Caki2 (cell line): ENCODE measurements at places on chromosomes 13 and 19. TPM values are rescaled to one million over a fixed set of nuclear protein-coding genes. Genes with fewer than 3 reads are reported as not detected.
A peak's percentile ranks its signal among the peaks of the same experiment; 100 is the strongest.

DNA sequence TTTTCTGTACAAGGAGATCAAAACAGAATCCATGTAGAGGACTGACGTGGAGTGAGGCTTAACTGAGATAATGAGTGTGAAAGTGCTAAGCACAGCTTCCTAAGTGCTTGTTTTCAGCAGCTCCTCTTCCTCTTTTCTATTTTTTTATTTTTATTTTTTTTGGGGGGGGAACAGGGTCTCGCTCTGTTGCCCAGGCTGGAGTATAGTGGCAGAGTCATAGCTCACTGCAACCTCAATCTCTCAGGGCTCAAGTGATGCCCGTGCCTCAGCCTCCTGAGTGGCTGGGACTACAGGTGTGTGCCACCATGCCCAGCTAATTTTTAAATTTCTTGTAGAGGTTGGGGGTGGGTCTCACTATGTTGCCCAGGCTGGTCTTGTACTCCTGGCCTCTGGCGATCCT lies 5.6 kb upstream of the FOSB start:
- no peak for DNase-seq

DNA sequence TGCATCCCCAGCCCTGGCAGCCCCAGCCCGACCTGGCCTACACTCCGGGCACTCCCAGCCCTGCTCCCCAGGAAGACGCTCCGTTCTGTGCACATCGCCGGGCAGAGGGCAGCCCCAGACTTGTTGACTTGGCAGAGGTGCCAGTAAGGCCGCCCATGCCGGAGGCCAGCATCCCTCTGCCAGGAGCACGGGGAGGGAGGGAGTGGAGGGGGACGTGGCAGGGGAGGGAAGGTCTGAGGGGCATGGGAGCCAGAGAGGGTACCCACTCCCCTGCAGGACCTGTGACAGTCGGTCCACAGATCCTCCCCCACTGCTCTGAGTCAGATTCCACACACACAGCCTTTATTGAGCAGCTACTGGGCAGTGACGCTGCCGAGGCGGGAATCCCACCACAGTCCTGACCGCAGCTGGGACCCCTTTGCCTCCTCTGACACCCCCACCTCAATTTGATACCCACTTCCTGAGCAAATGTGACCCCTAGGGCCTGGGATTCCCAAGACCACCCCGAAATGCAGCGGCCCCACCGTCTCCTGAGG lies 1.9 kb upstream of the NKPD1 start:
- DNase-seq = no peak

DNA sequence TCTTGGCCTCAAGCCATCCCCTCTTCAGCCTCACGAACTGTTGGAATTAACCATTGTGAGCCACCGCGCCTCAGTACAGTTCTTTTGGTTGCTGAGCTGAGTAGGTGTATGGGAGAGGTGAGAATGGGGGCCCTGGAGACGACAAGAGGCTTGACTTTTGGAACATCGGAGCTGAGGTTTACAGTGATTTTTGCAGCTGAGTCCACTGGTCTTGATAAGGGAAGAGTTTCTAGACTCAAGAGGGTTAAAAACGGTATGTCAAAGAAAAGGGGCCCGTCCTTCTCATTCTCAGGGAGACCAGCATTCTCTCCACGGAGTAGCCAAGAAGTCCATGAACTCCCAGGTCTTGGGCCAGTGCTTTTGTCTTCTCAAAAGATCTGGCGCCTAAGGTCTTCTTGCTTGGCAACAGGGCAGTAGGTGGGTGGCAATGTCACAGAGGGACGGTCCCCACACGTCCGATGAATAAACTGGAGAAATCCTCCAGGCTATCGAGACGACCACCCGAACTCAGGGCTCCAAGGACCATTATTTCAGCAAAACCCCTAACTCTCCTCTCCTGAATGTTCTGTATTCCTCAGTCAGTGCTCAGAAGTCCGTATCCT lies 6.4 kb upstream of the QTRT1 start:
- DNase-seq = no peak

DNA sequence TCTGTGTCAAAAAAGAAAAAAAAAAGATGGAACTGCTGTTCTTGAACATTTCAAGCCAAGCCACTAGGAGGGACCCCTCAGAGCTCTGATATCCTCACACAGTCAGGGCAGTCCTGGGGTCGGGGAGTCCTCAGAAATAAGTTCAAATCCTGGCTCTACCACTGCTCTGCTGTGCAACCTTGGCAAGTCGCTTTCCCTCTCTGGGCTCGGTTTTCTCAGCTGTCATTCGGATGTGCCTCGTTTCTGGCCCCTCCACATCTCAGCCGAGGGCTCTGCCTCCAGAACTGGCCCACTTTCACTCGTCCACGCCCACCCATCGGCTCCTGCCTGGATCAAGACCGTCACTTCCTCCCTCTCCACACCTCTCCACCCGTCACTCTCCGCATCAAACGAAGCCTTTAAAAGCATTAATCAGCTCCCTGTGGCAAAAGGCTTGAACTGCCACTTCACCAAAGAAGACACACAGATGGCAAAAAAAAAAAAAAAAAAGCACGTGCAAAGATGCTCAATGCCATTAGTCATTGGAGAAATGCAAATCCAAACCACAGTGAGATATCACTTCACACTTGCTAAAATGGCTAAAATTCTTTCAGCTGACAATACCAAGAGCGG lies 7.4 kb upstream of the ZNRF4 start:
- peak; percentile 13 for DNase-seq

- no peak for DNase-seq
Measured at GRCh38 chr19:12899891-12900518, 9.0 kb downstream of the GCDH start.

The SERPINE3 gene
- total RNA-seq = not detected in 2 replicates

The ILF3 gene
- total RNA-seq = 168 and 223 TPM in 2 replicates

- no peak for DNase-seq
Measured at GRCh38 chr13:67148161-67148571, 82.0 kb downstream of the PCDH9 start.

DNA sequence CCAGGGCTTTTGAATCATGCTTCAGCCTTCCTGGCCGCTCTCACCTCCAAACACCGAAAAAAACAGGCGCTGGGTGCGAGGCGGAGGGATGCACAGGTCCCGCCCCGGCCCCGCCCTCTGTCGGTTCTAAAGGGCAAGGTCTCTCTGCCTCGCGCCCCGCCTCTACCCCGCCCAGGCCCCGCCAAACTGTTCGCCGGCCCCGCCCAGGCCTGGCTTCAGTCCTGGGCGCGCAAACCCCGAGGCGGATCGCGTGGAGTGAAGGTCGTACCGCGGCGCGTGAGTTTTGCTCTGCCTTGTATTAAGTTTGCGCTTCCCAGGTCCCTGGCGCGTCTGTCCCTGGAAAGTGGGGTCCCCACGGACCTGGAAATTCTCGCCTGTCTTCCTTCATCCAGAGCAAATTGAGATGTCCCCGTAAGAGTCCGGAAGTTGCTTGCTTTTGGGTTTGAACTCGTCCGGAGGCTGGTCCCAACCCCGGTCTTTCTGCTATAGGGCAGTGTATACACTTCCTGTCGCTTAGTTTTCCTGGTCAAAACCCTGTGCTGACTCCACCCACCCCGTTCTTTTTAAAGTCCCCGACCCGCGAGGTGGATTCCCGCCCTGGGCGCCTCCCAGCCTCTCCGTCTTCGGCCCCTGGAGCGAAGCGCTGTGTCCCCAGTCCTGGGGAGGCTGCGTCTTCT lies 8.4 kb downstream of the ZNF808 start:
- no peak for DNase-seq

The CD70 gene
- 274 and 291 TPM in 2 replicates for total RNA-seq

The SH2D3A gene
- 12.9 and 22.1 TPM in 2 replicates for total RNA-seq

GRCh38 chr13:48708764-48709163 lies 55.0 kb downstream of the CYSLTR2 start:
- DNase-seq = no peak

The GSX1 gene
- total RNA-seq = not detected in 2 replicates

The IZUMO1 gene
- total RNA-seq = 2.4 TPM in 1 of 2 replicates, not detected in the other

- DNase-seq = peak; percentile 11
Measured at GRCh38 chr13:76696370-76696769, 189.8 kb downstream of the KCTD12 start.

The CYP4F2 gene
- total RNA-seq = not detected in 2 replicates

The PRTN3 gene
- total RNA-seq = 0.14 TPM in 1 of 2 replicates, not detected in the other

GRCh38 chr19:54431255-54431838 lies 16.1 kb downstream of the TTYH1 start:
- peak; percentile 17 for DNase-seq

GRCh38 chr19:20250121-20250520 lies 83.1 kb downstream of the ZNF486 start:
- DNase-seq = no peak

The ANGPTL8 gene
- not detected in 2 replicates for total RNA-seq

GRCh38 chr19:19591133-19591825 lies 27.2 kb downstream of the PBX4 start:
- peak; percentile 80 for DNase-seq

The ZNF14 gene
- 3.3 and 5.5 TPM in 2 replicates for total RNA-seq

GRCh38 chr13:29195456-29195855 lies 375.3 kb downstream of the MTUS2 start:
- DNase-seq = no peak

The NEK5 gene
- 0.07 TPM in 1 of 2 replicates, not detected in the other for total RNA-seq

DNA sequence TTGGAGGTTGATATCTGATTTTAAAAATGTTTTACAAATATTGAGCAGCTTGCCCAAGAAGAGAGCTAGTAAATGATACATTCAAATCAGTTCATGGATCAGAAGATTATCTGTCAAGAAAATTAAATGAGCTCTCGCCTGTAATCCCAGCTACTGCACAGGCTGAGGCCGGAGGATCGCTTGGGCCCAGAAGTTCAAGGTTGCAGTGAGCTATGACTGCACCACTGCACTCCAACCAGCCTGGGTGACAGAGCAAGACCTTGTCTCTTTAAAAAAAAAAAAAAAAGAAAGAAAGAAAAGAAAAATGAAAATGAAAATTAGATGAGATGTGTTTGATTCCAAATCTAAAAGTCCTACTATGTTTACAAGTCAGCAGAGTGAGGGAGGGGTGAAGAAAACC lies 2.4 kb downstream of the SPART start:
- DNase-seq = peak; percentile 11

GRCh38 chr19:42068361-42068755 lies 1.6 kb downstream of the GRIK5 start:
- DNase-seq = no peak

The SPRED3 gene
- total RNA-seq = 1.7 TPM in 1 of 2 replicates, not detected in the other

DNA sequence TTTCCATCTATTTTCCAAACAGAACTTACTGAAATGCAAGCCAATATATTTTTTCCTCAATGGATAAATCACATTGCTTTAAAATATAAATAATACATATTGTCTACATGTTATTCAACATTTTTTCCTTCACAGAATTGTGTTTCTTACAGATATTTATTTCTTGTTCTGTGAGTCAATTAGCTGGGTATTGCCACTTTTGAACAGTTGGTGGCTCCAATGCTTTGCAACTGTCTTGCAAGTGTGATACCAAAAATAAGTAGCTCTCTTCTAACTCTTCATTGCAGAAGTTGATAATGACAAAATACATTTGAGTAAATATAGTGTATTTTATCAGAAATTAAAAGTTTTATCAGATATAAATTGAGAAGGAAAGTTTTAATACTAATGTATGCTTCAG lies 17.1 kb upstream of the GPC5 start:
- DNase-seq = no peak

GRCh38 chr19:58181902-58182576 lies 822 bp upstream of the ZNF274 start:
- peak; percentile 67 for DNase-seq

GRCh38 chr13:98800078-98800477 lies 47.6 kb upstream of the SLC15A1 start:
- no peak for DNase-seq

The TMEM255B gene
- 0.09 TPM in 1 of 2 replicates, not detected in the other for total RNA-seq

- no peak for DNase-seq
Measured at GRCh38 chr13:73286942-73287620, 228.3 kb downstream of the KLF5 start.

The CRB3 gene
- total RNA-seq = 22.0 and 34.7 TPM in 2 replicates
